ENCODE measurements at places on chromosomes 1 and 21. TPM values are rescaled to one million over a fixed set of nuclear protein-coding genes. Genes with fewer than 3 reads are reported as not detected.

DNA sequence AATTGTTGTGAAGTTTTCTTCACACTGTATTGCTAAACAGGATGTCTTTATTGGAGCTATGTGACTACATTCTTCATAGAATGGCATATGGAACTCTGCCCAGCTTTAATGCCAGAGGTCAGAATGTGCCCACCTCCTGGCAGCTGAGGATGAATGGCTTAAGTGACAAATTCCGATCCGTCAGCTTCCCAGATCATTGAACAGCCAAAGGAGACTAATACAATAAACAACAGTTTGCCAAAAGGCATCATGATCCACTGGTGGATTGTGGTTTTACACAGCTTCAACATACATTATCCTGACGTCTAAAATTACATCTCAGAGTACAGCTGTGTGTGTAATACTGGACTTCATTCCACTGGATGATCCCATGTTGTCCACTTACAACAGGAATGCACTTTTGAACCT lies 68.7 kb upstream of the C1orf105 start:
- no peak overlapping the region for H3K27ac ChIP-seq
- H3K27me3 ChIP-seq: no peaks in the 10 kb centered on the region
- DNase-seq: no peak
- H3K4me1 ChIP-seq: no peaks in the 10 kb centered on the region
- H3K36me3 ChIP-seq: no peaks in the 10 kb centered on the region
- no peak overlapping the region for H3K4me3 ChIP-seq

- H3K27ac ChIP-seq: no peak overlapping the region
- no peaks in the 10 kb centered on the region for H3K36me3 ChIP-seq
- no peaks in the 10 kb centered on the region for H3K4me1 ChIP-seq
- no peak for DNase-seq
- no peaks in the 10 kb centered on the region for H3K27me3 ChIP-seq
These were observed 9.5 kb upstream of the SLC19A2 start for GRCh38 chr1:169495046-169495775.

DNA sequence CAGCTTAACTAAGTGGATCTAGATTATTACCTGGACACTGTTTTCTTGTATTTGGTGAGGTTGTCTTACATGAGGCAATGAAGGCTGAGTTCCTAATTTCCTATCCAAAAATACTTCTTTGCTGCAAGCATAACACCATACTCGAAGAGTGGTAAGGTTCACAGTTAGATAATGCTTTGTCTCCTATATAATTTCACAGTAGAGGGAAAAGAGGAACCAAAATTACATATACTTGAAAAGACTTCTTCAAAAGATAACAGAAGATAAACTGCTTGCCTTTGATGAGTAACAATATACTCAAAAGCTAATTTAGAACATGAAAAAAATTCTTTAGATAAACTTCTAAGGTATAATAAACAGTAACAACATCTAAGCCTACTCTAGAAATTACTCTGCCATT lies 20.4 kb downstream of the USP33 start:
- no peak overlapping the region for H3K4me3 ChIP-seq
- H3K4me1 ChIP-seq: no peaks in the 10 kb centered on the region
- no peak overlapping the region for H3K27ac ChIP-seq
- H3K27me3 ChIP-seq: no peaks in the 10 kb centered on the region
- no peak for DNase-seq

DNA sequence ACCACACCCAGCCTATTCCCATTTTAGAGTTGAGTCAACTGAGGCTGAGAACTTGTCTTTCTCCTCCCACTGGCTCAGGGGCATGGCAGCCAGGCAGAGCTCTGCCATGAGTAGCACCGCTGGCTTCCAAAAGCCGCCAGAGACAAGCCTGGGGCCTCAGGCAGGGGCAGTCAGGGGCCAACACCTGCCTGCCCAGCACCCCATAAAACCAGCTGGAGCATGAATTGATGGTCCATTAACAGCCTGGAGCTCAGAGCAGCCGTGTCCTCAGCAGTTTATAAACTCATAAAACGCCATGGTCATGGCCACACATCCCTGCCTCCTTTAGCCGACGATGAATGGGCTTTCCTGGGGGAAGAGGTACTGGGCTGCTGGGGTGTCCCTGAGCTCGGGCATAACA lies 50.6 kb upstream of the PAX7 start:
- no peak overlapping the region for H3K27ac ChIP-seq
- no peak for DNase-seq
- no peaks in the 10 kb centered on the region for H3K36me3 ChIP-seq
- no peak overlapping the region for H3K4me3 ChIP-seq
- no peaks in the 10 kb centered on the region for H3K27me3 ChIP-seq

DNA sequence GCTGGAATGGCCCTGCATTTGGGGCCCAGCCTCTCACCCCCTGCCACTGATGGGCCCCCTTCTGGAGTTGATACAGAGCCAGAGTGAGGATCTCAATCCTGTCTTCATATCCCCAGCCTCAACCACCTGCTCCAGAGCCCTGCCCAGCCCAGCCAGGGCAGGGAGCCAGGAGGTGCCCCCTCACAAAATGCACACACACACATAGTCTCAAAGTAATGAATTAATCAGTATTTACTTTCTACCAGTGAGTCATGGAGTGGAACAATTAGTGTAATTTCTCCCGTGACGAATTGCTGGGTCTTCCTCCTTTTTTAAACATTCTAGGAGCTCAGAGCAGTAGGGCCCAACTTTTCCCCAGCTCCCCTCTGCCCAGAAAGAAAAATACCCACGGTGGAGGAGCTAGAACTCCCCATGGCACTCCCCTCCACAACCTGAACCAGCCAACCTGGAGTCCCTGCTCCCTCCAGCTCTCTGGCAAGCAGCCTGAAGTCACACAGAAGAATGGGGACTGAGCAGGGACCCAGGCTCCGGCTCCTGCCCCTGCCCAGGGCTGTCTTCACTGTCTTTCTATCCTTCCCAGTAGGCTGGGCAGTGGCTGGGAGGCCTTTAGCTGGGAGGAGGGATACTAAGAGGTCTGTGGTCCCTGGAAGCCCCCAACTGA lies 29.3 kb downstream of the SDC3 start:
- no peak overlapping the region for H3K4me3 ChIP-seq
- H3K4me1 ChIP-seq: no peaks in the 10 kb centered on the region
- H3K36me3 ChIP-seq: no peaks in the 10 kb centered on the region
- H3K27ac ChIP-seq: no peak overlapping the region

The PDIK1L gene
- 4.7 TPM for polyA plus RNA-seq
